ENCODE measurements at places on chromosomes 13 and 19.

- DNase-seq, result no peak
Measured at GRCh38 chr13:28983641-28984040, 163.5 kb downstream of the MTUS2 start.

DNA sequence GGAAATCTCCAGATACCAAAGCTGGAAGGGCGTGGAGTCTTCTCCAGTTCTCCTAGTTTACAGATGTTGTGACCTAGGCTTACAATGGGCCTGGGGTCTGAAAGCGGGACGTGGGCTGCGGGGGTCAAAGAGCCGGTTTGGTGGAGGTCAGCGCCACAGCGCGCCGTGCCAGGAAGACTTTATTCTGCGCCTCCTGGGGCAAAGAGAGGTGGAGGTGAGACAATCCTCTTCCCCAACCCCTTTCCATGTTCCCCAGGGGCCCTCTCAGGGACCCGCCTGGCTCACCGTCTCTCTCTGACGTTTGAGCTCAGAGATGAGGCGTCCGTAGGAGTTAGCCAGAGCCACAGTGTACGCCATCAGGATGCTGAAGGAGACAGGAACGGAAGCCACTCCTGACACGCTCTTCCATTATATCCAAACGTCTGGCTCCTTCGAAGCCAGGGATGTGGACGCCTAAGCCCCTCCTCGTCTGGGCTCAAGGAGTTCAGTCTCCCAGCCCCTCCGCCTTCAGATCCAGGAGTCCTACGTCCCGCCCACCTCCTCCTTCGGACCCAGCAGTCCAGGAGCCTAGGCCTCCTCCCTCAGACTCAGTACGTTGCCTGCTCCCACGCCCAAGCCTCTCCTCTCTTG lies 776 bp upstream of the LENG1 start:
- DNase-seq, result no peak

GRCh38 chr13:99959540-99960230 lies 11.9 kb downstream of the ZIC5 start:
- DNase-seq, result no peak

GRCh38 chr19:14514215-14514863 lies 3.9 kb downstream of the DNAJB1 start:
- no peak for DNase-seq

- DNase-seq, result no peak
Measured at GRCh38 chr19:32352241-32352630, 6.8 kb downstream of the ZNF507 start.

- no peak for DNase-seq
Measured at GRCh38 chr13:95245071-95245470, 56.2 kb downstream of the ABCC4 start.

DNA sequence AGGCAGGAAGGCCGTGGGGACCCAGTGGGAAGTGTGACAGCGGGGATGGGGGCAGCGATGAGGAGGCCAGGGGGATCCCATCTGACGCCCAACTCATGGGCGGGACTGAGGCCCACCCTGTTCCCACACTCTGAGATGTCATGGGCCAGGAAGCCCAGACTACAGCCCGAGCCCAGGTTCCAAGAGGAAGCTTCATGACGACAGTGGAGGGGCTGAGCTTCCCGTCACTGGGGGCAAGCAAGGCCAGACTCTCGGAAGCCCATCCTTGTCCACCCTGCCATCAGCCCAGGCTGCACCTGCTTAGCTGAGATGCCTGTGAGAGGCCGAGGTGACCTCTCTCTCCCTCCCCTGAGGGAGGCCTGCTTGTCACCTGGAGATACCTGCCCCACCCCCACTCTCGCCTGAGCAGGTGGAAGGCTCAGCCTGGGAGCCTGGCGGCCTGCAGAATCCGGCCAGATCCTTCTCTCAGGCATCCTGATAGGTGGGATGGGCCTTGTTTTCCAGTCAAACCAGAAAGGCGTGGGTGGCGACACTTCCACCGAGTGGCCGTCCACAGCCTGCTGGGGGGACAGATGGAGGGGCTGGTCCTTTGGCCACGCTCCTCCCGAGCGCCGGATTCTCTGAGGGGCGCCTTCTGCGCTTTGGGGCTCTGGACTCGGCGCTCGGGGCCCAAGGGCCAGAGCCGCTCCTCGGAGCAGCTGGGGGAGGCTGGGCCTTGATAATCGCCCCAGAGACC lies 4.8 kb downstream of the ZBTB7A start:
- no peak for DNase-seq

DNA sequence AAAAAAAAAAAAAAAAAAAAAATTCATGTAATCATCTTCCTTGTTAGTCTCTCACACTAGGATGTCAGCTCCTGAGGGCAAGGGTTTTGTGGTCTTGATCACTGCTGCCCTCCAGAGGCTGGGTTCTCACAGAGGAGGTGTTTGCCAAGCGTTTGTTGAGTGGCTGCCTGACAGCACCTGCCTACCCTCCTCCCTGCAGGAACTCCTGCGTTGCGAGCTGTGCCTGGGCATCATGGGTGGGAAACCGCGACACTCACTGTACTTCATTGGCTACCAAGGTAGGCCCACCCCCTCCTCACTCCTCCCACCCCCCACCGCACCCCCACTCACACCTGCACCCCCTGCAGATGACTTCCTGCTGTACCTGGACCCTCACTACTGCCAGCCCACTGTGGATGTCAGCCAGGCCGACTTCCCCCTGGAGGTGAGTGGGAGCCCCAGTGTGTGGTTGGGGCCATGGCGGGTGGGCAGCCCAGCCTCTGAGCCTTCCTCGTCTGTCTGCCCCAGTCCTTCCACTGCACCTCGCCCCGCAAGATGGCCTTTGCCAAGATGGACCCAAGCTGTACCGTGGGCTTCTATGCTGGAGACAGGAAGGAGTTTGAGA lies 8.1 kb downstream of the ATG4D start:
- no peak for DNase-seq

GRCh38 chr13:45401314-45401713 lies 16.9 kb downstream of the SLC25A30 start:
- DNase-seq, result no peak

- DNase-seq, result no peak
Measured at GRCh38 chr19:14113762-14114414, 3.7 kb downstream of the PRKACA start.

GRCh38 chr19:294946-295686 lies 3.9 kb upstream of the PLPP2 start:
- DNase-seq, result no peak

GRCh38 chr19:48246101-48246500 lies 9.6 kb downstream of the CARD8 start:
- no peak for DNase-seq

GRCh38 chr19:13537454-13537853 lies 31.2 kb upstream of the CACNA1A start:
- no peak for DNase-seq

GRCh38 chr13:36418022-36418805 lies 14.1 kb upstream of the CCNA1 start:
- no peak for DNase-seq

DNA sequence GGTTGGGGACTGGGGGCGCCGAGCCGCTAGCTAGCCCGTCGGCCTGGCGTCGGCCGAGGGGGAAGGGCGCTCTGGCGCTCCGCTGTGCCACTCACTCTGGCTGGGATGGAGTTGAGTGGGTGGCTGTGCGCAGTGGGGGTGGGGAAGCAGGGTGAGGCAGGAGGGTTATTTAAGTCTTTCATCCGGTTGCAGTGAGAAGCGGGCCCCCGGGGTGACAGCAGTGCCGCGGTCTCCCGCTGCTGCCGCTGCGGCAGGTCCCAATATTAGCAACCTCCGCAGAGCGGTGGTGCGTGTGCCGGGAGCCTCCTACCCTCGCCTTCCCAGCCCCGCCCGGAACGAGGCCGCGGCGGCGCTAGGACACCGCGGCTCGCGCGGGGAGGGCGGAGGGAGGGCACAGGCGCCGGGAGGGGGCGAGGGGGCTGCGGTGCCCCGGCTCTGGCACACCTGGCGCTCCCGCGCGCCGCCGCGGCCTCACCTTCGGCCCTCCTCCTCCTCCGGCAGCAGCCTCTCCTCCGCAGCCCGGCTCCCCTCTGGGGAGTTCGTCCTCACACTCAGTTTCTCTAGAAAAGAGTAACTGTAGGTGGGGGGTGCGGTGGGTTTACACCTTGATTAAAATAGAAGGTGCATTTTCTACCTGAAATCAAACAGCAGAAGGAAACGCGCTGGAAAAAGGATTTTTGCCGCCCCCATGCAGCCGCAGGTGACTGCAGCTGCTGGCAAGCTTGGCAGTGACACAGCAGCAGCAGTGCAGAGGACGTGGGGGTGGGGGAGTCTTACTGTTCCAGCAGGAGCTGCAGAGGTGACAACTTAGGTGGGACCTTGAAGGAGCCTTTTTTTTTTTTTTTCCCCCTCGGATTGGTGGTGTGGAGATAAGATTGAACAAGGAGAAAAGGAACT lies 4.5 kb downstream of the FGF9 start:
- DNase-seq, result no peak

GRCh38 chr19:44846455-44847143 lies 502 bp downstream of the NECTIN2 start:
- no peak for DNase-seq

DNA sequence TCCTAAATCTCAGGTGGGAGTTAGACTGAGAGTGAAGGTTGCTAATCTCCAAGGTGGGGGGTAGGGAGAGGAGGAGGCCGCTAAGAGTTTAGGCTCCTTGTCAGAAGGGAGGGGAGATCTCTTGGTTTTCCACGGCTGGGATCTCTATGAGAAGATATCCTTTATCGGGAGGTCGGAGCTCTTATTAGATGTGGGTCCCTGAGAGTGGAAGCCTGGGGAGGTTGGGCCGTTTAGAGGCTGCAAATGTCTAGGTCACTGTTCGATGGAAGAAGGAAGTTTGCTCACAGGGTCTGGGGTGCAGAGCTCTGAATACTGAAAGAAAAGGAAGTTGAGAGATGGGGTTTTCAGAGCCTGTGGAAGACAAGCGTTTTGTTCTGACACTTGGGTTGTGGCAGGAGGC lies 3.8 kb downstream of the MYADM start:
- no peak for DNase-seq

GRCh38 chr19:12111176-12111575 lies 29.0 kb downstream of the ZNF20 start:
- DNase-seq, result no peak

DNA sequence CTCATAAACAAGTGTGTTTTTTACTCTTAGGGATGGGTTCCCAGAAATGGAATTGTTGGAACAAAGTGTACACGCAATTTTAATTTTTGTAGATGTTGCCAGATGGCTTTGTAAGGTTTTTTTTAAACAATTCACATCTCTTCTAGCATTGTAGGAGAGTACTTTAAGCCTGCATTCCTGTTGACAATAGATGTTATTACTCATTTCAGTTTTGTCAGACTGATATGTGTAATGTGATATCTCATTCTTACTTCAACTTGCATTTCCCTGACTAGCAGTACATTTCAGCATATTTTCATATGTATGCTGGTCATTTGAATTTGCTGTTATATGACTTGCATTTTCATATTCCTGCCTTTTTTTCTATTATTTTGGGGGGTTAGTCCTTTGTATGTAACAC lies 186.6 kb upstream of the SLITRK6 start:
- DNase-seq, result no peak

- DNase-seq, result no peak
Measured at GRCh38 chr19:27775395-27775794, 1437.6 kb downstream of the UQCRFS1 start.

GRCh38 chr13:33637978-33638743 lies 179.8 kb upstream of the RFC3 start:
- no peak for DNase-seq

DNA sequence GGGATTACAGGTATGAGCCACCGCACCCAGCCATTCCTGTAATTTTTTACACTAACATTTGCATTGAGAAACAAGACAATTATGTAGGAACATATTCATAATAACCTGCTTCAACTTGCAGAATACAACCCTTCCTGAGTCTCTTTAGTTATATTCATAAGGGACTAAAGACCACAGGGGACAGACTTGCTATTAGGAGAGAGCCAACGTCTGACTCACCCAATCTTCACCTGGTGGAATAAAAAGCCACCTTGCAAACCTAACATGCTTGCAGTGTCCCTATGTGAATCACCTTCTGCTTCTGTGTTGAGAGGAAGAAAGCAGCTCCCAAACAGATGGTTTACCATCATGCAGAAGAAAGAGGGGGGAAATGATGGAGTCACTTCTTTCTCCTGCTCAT lies 456.1 kb downstream of the PCDH9 start:
- DNase-seq, result no peak

DNA sequence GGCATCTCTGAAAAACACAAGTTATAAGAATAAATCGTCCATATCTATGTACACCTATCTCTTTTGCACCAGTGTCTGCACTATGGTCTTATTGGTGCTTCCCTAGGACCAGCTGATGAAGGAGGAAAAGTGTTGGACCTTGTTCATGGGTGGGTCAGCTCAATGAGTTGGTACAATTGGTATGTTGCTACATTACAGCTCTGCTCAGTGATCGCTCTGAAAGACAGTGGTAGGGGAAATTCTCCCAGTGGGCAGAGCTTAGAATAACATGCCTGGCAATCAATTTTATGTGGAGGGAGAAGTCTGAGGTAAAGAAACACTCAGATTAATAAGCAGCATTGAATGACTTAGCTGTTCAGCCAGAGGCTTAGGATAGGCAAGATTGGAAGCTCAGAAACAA lies 138.7 kb upstream of the KL start:
- no peak for DNase-seq

DNA sequence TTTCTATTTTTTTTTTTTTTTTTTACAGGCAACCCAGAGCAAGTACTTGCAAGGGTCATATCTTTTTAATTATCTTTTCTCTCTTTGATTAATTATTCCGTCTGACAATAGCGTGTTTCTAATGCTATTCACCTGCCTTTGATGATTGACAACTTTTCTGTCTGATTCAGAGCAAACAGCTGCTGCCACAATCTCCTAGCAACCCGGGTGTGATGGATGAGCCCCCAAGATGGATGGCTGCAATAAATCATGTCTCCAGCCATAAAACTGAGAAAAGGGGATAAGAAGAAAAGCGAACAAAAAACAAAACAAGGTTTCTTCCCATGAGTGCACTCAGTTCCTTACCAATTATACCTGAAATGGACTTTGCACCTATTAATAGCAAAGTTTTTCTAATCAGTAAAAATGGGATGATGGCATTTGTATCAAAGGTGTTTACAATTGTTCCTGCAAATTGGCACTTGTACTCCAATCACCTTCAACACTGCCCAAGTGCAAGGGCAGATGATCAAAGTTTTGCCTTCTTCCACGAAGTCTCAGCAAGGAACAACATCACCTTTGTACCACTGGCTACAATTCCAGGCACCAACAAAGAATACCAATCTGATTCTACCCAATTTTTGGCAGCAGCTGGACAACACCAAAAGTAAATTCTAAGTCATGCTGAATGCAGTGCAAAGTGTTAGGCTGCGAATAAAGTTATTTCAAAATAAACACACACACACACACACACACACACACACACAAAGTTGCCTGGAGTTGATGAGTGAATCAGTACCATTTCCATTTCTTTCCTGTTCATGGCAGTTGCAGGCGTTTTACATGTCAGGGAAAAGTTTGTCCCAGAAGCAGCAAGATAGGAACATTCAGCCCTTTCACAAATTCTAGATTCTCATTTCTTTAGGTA lies 12.0 kb downstream of the TSHZ3 start:
- DNase-seq, result no peak

DNA sequence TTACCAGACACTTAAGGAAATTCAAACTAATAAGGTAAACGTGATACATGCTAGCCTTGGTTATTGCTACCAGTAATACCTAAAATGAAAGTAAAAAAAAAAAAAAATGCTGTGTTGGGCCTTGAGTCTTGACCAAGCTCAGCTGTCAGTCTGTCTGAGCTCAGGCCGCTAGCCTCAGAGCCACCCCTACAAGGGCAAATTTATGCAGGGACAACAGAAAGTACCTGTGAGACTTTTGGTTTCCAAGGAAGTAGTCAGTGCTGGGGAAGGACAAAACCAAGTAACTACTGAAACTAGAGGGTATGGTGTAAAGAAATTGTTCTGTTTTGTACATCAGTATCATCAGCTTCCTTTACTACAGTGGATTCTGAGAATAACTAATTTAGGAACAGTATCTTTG lies 134.3 kb upstream of the SLITRK5 start:
- DNase-seq, result no peak

Measured in activated CD8-positive, alpha-beta memory T cell treated with anti-CD3 and anti-CD28 coated beads for 1 hour (primary cell).